ENCODE measurements at places on chromosomes 7 and 10.

DNA sequence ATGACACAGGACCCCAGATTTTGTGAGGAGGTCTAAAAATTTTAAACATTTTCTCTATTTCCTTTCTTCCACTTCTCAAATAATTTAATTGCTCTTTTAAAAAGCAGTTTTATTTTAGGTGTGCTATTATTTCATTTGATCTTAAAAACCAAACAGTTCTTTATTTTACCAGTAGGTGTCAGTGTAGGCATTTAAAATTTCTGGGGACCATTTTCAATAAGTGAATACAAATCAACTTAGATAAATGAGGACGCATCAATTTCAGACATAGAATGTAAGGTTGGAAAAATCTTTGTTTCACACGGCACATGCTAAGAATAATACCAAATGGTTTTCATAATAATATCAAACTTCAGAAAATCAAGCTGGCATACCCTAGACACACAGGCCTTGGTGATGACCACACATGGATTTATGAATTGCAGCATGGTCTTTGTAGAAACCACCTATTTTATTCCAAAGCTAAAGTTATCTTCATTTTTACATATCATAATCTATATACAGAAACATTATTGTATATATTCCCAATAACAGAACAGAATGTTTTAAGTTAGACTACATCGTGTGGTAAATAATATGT lies 127.6 kb upstream of the SLC26A5 start:
- peaks cover 33% of the 10 kb centered on the region for H3K27me3 ChIP-seq
- no peaks in the 10 kb centered on the region for H3K36me3 ChIP-seq
- H3K27ac ChIP-seq: no peak overlapping the region
- no peaks in the 10 kb centered on the region for H3K4me1 ChIP-seq
- no peak overlapping the region for H3K4me3 ChIP-seq

- H3K4me1 ChIP-seq: no peaks in the 10 kb centered on the region
- peak; percentile 61 for DNase-seq
- H3K27ac ChIP-seq: no peak overlapping the region
- H3K4me3 ChIP-seq: no peak overlapping the region
These were observed 166.1 kb downstream of the ST7 start for GRCh38 chr7:117119192-117119924.

GRCh38 chr7:117835016-117835664 lies 38.1 kb downstream of the CTTNBP2 start:
- no peaks in the 10 kb centered on the region for H3K36me3 ChIP-seq
- H3K27ac ChIP-seq: no peak overlapping the region
- DNase-seq: no peak
- H3K4me1 ChIP-seq: no peaks in the 10 kb centered on the region
- H3K27me3 ChIP-seq: no peaks in the 10 kb centered on the region

DNA sequence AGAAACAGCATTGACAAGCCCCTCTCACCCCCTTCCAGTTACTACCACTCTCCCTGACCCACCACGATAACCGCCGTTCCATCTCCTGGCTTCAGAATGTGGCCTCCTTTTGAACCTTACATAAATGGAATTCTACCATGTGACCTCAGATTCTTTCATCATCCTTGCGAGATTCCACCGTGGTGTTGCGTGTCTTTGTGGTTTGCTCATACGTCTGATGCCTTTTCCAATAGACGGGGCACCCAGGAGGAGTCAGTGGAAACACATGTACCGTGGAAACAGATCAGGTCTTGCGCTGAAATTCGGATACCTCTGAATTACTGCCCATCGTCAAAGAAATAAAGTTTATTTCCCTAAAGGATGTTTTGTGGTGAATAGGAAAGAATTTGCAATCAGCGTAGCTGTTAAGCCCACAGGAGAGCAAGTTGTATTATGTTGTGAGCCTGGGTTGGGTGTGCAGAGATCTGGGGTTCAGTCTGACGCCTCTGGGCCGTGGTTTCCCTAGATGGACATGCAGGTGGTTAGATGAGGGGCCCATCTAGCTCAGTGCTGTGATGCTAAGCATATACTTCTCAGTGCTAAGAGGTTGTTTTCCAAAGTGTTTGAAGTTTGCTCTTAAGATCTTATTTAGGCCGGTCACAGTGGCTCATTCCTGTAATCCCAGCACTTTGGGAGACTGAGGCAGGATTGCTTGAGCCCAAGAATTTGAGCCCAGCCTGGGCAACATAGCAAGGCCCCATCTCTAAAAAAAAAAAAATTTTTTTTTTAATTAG lies 29.1 kb downstream of the GTF2IRD1 start:
- DNase-seq: no peak
- peak overlapping the region; percentile 4 for H3K27ac ChIP-seq
- peaks cover 4% of the 10 kb centered on the region for H3K4me1 ChIP-seq
- no peaks in the 10 kb centered on the region for H3K36me3 ChIP-seq

- H3K27me3 ChIP-seq: no peaks in the 10 kb centered on the region
- peak overlapping the region; percentile 41 for H3K27ac ChIP-seq
- no peaks in the 10 kb centered on the region for H3K36me3 ChIP-seq
These were observed 141.6 kb downstream of the PRKAG2 start for GRCh38 chr7:151735186-151735850.

DNA sequence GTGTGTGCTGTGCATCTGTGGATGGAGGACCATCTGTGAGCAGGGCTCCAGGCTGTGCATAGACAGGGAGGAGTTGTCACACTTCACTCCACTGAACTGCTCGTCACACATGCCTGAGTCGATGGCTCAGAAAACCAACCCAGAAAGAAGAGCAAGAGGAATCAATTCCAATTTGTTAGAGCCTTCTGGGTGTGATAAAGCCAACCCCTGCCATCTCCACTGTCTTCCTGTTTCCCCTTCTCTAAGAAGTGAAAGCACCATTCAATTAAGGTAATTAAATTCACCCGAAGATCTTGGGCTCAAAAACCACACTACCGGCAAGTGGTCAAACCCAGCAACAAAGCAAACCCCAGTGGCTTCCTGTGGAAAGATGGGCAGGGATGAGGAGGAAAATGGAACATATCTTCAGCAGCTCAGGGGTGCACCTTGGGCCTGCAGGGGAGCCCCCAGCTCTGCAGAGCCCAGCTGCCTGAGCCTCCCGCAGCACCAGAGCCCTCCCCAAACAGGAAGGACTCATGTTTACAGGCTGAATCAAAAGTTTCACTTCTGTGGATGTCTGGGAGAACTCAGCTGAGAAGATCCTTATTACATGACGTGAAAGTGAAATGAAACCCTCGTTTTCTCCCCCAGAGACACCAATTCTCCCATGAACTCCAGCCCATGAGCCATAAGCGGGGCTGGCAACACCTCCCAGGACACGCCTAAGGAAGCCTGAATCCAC lies 10.9 kb downstream of the C10orf71 start:
- peaks cover 17% of the 10 kb centered on the region for H3K4me1 ChIP-seq
- peak overlapping the region; percentile 48 for H3K27ac ChIP-seq
- H3K36me3 ChIP-seq: no peaks in the 10 kb centered on the region
- peaks cover 10% of the 10 kb centered on the region for H3K27me3 ChIP-seq
- no peak for DNase-seq

- no peak overlapping the region for H3K4me3 ChIP-seq
- no peak for DNase-seq
- H3K36me3 ChIP-seq: no peaks in the 10 kb centered on the region
- H3K27me3 ChIP-seq: peaks cover 31% of the 10 kb centered on the region
These were observed 33.3 kb upstream of the MNX1 start for GRCh38 chr7:157043745-157044144.

DNA sequence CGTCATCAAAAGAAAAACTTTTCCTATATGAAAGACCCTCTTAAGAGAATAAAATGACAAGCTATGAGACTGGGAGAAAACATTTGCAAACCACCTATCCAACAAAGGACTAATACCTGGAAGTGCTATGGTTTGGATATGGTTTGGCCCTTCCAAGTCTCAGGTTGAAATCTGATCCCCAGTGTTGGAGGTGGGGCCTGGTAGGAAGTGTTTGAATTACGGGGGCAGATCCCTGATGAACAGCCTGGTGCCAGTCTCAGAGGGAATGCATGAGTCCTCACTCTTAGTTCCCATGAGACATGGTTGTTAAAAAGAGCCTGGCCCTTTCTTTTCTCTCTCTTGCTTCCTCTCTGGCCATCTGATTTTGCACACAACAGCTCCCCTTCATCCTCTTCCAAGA lies 6.3 kb downstream of the ALDH18A1 start:
- peaks cover 11% of the 10 kb centered on the region for H3K36me3 ChIP-seq
- no peak overlapping the region for H3K27ac ChIP-seq
- H3K4me1 ChIP-seq: peaks cover 12% of the 10 kb centered on the region
- H3K4me3 ChIP-seq: no peak overlapping the region

GRCh38 chr10:36507715-36508114 lies 617.7 kb upstream of the ANKRD30A start:
- no peaks in the 10 kb centered on the region for H3K27me3 ChIP-seq
- H3K36me3 ChIP-seq: no peaks in the 10 kb centered on the region
- no peak overlapping the region for H3K27ac ChIP-seq
- H3K4me3 ChIP-seq: no peak overlapping the region

DNA sequence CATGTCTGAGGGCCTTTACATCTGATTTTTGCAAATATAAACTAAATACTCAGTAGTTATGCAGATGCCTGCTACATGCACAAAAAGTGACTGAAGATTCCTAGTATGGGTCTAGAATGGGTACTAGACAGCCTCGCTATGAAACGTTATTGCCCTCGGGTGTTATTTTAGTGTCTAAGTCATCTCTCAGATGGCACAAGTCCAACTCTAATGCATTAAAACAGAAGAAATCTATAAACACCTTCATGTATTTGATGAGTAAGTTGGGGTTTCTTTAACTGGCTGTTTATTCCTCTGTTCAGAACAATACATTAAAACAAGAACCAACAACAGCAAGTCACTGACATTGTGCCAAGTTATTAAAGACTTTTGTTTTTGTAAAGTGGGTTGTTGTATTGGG lies 41.6 kb downstream of the TEX36 start:
- no peaks in the 10 kb centered on the region for H3K4me1 ChIP-seq

DNA sequence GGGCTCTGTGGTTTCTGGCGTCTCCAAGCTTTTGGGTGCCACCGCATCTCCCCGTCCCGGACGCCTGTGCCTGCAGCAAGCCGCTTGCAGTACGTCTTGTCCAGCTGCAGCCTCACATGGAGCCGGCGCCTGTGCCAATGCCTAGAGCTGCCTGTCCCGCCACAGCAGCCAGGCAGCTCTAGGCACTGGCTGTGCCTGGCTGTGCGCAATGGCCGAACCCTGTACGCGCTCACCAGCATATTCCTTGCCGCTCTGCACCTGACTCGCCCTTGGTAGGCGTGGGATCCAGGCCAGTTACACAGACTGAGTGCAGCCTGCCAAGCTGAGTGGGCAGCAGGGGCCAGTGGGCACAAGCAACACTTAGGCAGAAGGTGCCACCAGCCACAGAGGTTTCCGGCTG lies 381.2 kb upstream of the SORCS1 start:
- H3K27ac ChIP-seq: no peak overlapping the region
- no peaks in the 10 kb centered on the region for H3K4me1 ChIP-seq
- H3K4me3 ChIP-seq: no peak overlapping the region
- H3K27me3 ChIP-seq: no peaks in the 10 kb centered on the region

DNA sequence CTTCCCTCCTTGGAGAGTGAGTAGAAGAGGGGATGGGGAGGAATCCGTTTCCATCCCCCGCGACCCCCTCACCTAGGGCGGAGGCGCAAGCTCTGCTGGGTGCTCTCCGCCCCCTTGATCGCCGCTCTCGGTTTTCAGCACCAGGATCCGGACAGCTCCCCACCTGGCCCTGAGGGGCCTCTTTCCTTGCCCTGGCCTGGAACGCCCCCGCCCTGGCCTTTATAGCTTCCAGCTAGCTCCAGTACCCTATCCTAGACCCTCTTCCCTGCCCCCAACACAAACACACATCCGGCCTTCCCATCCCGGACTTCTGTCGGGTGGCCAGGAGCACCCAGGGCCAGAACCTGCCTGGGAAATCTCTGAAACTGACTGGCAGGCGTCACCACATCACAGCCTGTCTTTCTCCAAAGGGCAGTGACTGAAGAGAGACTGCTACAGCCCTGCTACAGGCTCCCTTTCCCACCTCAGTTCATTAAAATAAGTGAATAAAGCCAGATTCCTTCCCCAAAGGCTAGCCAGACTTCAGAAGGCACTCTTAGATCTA lies 72.3 kb upstream of the LEP start:
- H3K36me3 ChIP-seq: no peaks in the 10 kb centered on the region
- peaks cover 65% of the 10 kb centered on the region for H3K27me3 ChIP-seq
- H3K4me1 ChIP-seq: peaks cover 7% of the 10 kb centered on the region
- H3K27ac ChIP-seq: no peak overlapping the region
- peak overlapping the region; percentile 76 for H3K4me3 ChIP-seq

Measured in T-helper 17 cell (primary cell).